ENCODE measurements at places on chromosomes 2 and 18.

GRCh38 chr18:6493194-6493593 lies 78.5 kb upstream of the L3MBTL4 start:
- DNase-seq, result no peak

- no peak for DNase-seq
Measured at GRCh38 chr2:60891180-60891579, 9.8 kb downstream of the REL start.

DNA sequence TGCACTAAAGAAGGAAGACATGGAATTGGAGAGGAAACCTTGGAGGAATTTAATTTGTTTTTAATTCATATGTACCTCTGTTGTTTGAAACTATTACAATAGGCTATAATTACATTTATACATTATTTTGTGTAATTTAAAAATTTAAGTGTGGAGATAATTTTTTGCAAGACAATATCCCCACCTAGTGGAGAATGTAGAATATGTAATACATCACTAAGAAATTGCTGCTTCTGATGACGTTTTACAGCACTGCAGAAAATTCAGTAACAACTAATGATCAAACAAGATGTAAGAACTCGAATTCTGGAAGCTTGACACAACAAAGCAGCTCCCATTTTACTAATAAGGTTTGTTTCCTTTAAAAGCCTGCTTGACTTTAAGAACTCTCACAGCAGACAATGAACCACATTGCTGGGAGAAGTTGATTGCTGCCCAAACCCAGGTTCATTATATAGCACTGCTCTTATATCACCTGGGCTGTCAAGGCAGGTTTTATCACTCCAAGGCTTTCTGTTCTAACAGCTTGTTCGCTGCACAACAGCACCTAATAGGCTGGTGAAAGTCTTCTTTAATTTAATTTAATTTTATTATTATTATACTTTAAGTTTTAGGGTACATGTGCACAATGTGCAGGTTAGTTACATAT lies 53.4 kb downstream of the THADA start:
- no peak for DNase-seq

DNA sequence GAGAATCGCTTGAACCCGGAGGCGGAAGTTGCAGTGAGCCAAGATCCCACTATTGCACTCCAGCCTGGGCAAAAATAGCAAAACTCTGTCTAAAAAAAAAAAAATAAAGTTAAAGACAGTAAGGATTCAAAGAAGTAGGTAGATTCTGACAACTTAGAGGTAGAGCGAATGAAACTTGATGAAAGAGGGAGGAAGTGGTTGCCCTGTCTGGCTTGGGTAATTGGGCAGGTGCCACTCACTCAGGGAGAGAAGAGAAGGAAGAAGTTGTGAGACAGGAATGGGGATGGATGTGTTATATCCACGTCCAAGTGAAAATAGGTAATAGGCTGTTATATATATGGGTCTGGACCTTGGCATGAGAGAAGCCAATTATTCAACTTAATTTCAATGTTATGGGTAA lies 26.3 kb downstream of the NDC80 start:
- no peak for DNase-seq

GRCh38 chr2:239264838-239265651 lies 135.8 kb downstream of the HDAC4 start:
- DNase-seq, result no peak

GRCh38 chr2:172322049-172322448 lies 105.3 kb upstream of the ITGA6 start:
- no peak for DNase-seq

DNA sequence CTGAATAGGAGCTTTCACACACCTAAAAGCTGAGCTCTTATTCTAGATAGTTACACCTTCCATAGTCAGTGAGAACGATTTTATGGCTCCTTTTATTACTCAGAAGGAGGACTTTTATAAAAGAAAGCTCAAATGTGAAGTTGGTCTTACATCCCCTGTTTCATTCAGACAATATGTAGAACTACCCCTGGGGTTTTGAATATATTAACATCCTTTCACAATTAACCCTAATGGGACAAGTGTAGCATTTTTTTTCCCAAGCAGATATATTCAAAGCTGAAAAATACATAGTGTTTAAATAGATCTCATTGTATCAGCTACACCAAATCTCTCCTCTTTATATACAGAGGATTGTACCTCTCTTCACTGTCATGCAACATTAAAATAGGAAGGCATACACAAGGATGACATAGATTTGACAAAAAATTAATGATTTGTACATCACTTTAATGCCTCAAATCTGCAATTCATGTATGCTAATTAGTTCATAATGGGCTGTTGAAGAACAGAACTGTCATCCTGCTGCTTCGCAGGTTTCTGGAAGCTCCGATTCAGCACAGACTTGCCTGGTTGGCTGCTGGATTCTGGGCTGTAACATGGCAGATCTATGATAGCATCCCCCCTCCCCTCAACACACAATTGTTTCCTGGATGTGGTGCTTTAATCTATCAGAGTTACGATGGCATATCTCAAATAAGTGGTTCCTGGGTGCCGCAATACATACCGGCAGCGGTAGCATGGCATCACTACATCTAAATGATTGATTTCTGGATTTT lies 129.7 kb upstream of the PARD3B start:
- no peak for DNase-seq

- no peak for DNase-seq
Measured at GRCh38 chr2:150144546-150145298, 342.7 kb downstream of the RND3 start.

DNA sequence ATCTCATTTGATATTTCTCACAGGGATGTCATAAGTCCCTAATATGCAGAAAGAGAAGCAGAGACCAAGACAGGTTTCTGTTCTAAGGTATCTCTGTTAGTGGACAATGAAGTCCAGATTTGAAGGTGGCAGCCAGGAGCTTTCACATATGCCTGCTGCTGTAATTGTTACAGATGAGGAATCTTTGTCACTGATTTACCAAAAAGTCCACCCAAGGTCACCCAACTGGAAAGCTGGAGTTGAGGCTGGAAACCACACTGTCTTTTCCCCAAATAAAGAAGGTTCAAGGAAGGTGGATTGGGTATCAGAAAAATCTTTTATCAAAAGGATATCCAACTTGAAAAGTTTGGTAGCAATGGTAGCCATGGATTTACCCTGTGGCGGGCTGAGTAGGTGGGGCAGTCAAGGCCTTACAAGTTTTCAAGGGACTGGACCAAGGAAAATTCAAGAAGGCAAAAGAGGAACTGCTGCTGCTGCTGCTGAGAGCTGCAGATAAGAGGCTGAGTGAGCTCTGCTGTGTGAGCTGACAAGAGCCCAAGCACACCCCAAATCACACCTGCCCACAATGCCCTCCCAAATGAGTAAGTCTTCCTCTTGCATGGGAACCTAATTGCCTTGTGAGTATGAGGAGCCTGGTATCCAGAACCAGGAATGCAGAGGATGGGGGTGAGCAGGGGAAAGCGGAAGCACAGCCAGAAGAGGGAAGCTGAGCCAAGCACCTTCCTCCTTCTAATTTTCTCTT lies 241.2 kb downstream of the ANAPC1 start:
- DNase-seq, result no peak

DNA sequence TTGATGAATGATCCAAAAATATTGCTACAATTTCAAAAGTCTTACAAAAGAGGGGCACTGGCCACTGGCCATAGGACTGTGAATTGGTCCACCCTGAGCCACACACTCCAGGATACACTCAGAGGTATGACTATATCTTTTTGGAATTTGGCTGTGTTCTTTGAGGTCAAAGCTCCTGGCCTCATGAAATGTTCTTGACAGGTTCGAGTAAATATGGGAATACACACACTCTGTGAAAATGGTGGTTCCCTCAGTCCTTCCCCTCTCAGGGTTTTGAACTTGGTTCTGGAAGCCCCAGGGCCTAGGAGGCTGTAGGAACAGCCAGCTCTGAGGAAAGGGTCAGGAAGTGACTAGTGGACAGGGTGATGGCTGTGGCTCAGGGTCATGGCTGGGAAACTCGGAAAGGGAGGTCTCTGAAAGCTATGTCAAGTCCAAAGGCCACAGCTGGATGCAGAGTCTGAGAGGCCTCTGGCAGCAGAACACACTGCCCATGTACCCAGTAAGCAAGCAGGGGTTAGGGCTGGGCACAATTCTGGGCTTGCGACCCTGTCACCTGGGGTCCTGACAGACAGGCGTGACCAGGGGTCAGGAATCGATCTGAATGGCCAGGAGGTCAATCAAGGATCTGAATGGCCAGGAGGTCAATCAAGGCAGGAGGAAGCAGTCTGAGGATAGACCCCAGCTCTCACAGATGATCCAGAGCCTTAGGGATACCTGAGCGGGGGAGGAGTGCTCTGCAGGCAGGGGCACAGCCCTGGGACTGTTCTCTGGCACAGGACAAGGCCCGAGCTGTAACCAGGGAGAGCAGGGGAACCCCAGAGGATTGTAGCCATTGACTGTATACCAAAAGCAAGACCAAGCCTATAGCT lies 223.4 kb upstream of the SMAD2 start:
- no peak for DNase-seq

DNA sequence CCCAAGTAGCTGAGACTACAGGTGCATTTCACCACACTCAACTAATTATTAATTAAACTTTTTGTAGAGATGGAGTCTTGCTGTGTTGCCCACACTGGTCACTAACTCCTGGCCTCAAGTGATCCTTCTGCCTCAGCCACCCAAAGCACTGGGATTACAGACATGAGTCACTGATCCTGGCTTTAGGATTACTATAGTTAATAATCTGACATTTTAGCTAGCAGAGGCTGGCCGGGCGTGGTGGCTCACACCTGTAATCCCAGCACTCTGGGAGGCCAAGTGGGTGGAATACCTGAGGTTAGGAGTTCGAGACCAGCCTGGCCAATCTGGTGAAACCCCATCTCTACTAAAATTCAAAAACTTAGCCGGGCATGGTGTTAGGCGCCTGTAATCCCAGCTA lies 39.5 kb downstream of the USP34 start:
- no peak for DNase-seq

GRCh38 chr2:7837237-7837760 lies 844.6 kb upstream of the ID2 start:
- no peak for DNase-seq

GRCh38 chr18:63936932-63937393 lies 12.1 kb upstream of the HMSD start:
- DNase-seq, result no peak
